ENCODE measurements at places on chromosomes 5 and 9.

- no peak for DNase-seq
These were observed 140.5 kb upstream of the TUT7 start for GRCh38 chr9:86494644-86495111.

GRCh38 chr9:14441976-14442651 lies 128.2 kb upstream of the NFIB start:
- DNase-seq = no peak

GRCh38 chr5:95048628-95049027 lies 236.3 kb downstream of the MCTP1 start:
- no peak for DNase-seq

- DNase-seq = no peak
These were observed 56.5 kb upstream of the TESK1 start for GRCh38 chr9:35548571-35548970.

DNA sequence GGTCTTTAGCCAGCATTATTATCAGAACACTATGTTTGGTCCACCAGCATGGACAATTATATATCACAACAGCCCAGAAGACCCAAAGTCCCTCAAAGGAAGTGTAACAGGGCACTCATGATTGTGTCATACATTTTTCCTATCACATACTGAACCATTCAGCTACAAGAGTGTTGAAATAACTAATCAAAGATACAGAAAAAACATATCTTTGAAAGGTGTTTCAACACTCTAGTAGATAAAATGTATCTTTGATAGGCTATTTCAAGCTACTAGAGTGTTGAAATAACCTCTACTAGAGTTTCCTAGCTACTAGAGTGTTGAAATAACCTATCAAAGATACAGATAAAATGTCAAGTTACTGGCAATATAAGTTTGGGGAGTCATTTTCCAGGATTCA lies 545.0 kb downstream of the PRR16 start:
- DNase-seq = no peak

- DNase-seq = no peak
These were observed 16.0 kb downstream of the DOCK2 start for GRCh38 chr5:169653091-169653490.

All from CD4-positive, alpha-beta T cell treated with Interferon alpha-2 for 1 hour (primary cell).